ENCODE measurements at places on chromosomes 5 and 9.

GRCh38 chr5:93601071-93601801, 18.2 kb downstream of the NR2F1 start:
- no peak for DNase-seq

DNA sequence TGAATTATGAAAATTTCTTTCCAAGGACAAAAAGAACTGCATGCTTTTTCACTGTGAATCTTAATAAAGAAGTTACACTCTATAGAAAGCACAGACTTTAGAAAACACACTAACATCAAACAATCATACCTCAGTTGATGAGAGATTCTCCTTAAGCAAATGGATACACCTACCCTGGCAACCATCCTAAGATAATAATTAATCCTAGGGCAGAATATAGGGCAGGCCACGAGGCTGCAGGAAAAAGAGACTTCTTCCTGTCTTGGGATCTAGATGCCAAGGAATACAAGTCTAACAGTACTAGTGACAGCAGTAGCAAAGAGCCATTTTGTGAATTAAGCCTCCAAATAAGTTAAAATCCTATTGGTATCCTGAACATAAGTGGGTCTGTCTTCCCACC, 395.4 kb downstream of the EFNA5 start:
- no peak for DNase-seq

- peak; percentile 79 for DNase-seq
These were observed 47.8 kb upstream of the PSD2 start for GRCh38 chr5:139747583-139748504.

- DNase-seq = no peak
These were observed 6.9 kb upstream of the BARX1 start for GRCh38 chr9:93962017-93962416.

DNA sequence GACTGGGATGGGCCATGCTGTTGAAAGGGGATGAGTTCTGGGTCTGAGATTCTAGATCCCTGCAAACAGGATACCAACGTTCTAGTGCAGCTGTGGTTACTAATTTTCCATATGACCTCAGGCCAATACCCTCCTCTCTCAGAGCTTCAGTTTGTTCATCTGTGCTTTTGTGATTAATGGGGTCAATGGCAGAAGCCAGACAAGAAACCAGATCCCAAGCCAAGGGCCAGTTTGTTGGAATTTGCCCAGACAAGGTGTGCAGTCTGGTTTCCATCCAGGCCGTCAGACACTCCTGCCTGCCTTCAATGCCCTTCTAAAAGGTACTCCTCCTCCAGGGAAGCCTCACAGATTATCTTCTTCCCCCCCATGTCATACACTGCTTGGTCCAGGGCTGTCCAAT, 11.4 kb downstream of the MYORG start:
- DNase-seq = peak; percentile 76

DNA sequence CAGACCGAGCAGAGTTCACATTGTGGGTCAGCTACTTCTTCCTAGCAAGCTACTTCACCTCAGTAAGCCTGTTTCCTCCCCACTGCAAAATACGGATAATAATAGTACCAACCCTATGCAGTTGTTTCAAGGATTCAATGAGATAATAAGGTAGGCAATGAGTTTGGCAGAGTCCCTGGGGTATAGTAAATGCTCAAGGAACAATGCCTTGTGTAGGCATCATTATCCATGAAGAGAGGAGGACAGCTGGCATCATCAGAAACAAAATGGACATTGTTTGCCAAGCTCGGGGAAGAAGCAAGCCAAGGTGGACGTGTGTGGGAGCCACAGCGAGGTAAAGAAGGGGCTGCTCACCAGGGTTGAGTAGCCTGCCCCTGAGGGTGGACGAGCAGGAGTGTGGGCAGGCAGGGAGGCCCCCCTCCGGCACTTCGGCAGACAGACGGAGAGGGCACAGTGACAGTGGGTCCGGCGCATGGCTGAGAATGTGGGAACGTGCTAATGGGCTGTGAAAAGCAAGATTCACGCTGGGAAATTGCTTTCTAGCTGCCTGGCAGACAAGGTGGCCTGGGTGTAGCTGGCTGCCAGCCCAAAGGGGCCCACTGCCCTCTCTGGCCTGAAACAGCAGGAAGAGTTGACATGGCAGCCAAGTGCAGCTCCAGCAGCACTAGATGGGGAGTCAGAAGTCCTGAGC, 10.1 kb downstream of the CAMK2A start:
- DNase-seq = no peak

DNA sequence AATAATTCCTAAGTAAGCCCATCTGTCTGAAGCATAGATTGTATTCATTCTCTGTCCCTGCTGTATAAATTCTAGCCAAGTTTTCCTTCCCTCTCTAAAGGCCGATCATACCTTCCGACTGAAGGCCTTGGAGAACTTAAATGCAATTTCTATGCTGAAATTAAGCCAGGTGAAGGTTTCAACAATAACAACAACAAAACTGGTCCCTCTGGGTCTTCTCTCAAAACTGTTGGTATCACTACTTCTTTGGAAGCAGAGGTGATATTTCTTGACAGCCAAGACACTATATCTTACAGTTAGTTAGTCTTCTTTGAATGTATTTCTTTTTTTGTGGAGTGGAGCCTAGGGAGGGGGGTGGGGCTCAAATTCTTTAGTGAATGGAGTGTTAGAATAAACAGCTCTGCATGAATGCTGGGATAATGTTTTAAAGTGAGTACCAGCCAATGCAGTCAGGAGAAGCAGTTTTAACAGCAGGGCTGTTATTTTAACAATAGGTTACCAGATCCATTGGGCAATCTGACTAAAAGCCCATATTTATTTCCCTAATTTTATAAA, 508.9 kb downstream of the EBF1 start:
- no peak for DNase-seq

- DNase-seq = no peak
These were observed 98.0 kb downstream of the RASGRF2 start for GRCh38 chr5:81058121-81058520.

Measured in islet precursor cell (in vitro differentiated cells).